Stimulated activated CD4-positive, alpha-beta T cell treated with anti-CD3 and anti-CD28 coated beads, Interleukin-4, amount 100 ng/mL, for 24 hours (primary cell): ENCODE measurements at places on chromosomes 6 and 20.

DNA sequence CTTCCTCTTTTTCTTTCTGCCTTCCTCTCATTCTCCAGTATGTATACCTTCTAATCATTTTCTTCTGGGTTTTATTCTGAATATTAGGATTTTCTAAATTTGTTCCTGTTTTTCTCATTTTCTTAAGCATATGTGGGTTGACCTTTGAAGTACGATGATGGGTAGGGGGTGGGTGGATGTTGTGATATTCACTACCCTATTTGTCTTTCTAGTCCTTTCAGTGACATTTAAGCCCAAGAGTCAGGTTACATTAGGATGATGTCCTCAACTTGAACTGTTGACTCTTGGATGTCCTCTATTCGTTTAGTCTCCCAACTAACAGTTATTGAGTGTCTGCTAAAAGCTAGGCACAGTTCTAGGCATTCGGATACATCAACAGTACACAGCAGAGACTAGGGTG lies 7.3 kb downstream of the ABT1 start:
- no peak for DNase-seq

- DNase-seq: no peak
Measured at GRCh38 chr6:134614606-134615485, 296.9 kb upstream of the SGK1 start.

DNA sequence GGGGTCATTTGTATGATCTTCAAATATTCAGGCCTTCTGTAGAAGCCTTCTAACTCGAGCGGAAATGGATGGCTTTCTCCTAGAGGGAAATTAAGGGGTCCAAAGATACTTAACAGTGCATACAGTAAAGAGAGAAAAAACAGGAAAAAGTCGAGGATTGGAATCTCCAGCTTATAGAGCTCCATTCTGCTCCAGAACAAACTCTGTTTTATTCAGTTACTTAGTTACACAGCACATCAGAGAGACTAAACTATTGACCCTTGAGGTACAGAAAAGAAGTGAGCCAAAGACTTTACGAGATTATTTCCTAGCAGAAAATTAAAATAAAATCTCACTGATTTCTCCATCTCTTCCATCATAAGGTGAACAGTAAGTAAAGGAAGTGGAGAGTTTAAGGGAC lies 43.8 kb upstream of the DSE start:
- DNase-seq: no peak

- DNase-seq: no peak
Measured at GRCh38 chr20:52539891-52540290, 348.3 kb upstream of the ZFP64 start.

DNA sequence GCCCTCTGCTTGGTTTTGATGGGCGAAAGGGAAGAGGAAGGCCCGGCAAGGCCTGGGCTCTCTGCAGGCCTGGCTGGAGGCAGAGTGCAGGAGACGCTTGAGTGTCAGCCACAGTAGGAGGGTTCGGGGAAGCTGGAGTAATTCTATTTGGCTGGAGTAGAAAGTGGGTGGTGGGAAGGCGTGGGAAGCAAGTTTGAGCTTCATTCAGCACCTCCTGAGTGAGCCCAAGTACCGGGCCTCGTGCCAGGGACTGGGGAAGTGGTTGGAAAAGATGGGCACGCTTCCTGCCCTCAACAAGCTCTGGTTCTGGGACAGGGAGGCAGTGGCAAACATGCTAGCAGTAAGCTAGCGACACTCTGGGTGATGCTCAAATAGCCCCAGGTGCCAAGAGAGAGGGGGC lies 72.5 kb downstream of the DLGAP4 start:
- DNase-seq: no peak

- no peak for DNase-seq
Measured at GRCh38 chr6:40517654-40518053, 69.5 kb downstream of the LRFN2 start.

DNA sequence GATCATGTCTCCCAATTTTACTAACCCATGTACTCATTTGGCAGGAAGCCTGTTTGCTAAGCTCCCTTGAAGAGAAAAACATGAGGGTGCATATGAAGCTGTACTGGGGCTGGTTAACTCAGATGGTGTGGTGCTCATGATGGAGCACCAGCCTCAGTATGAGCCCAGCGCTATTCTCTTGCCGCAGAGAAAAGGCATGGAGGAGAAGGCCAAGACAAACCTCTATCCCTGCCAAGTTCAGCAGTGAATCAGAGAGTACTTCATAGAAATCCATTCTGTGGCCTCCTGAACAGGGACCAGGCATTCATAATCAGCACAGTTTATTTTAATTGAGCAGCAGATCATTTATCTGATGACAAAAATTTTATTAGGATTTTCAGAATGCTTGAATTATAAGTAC lies 398.1 kb downstream of the LMBRD1 start:
- no peak for DNase-seq

DNA sequence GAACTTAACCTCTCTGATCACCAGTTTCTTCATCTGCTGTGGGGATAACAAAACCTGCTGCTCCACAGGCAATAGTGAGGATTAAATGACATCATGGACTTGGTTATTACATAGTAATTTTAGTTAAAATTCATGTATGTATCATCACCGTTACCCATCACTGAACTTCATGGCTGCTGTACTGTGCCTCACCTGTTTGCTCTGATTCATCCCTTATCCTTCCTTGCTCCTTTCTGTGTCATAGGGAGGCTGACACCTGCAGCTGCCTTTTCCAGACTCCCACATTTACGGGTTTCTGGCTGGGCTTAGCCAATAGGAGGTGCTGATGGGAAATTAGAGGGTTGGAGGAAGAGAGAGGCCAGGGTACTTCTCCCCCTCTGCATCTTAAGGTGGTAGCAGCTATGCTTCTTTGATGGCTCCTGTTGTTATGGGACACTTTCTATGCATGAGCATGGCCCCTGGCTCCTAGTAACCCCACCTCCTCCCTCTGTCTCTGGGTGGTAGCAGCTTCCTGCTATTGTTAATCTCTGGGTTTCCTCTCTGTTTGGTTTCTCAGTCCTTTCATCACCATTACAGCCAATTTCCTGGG lies 332.1 kb downstream of the DHX35 start:
- no peak for DNase-seq

DNA sequence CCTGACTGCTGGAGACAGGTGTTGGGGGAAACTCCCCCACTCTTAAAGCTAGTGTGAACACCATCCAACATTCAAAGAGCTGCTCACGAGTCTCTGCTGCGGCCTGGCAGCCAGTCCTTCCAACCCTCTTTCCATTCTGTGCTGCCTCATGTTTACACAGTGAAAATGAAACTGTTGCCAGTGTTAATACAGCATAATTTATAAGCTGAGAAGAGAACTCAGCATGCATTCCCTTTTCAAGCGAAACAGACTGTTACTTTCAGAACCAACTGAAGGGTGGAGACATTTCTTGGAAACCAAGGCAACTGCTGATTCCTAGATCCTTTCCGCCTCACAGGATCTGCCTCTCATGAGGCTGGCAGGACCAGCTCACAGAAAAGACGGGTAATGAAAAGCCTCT lies 533.8 kb upstream of the ID4 start:
- no peak for DNase-seq

DNA sequence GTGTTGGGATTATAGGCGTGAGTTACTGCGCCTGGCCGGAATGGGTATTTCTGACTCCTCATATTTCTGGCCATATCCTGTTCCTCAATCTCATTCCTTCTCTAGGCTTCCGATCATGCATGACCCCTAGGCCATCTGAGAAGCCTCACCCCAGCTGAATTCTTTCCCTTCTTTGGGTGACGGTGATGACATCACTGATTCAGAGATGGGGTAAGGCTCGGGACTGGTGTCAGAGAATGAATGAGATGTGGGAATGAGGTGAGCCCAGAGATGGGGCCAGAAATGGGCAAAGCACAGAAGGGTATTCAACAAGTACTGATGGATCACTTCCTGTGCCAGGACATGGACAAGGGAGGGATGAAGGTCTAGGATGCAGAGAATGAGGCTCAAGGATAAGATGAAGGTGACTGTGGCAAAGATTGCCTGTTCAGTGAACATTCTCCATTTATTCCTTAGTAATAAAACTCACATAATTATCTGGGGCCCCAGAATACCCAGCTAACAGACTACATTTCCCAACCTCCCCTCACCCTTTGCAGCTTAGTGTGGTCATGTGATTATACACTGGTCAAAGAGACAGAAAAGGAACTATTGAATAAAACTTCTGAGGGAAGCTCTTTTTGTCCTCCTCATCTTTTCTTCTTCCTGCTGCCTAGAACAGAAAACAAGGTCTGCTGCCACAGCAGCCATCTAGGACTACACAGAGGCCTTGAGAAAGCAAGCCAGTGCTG lies 39.6 kb downstream of the KIAA0319 start:
- DNase-seq: no peak

GRCh38 chr6:130558131-130558530 lies 192.3 kb downstream of the TMEM200A start:
- DNase-seq: no peak

DNA sequence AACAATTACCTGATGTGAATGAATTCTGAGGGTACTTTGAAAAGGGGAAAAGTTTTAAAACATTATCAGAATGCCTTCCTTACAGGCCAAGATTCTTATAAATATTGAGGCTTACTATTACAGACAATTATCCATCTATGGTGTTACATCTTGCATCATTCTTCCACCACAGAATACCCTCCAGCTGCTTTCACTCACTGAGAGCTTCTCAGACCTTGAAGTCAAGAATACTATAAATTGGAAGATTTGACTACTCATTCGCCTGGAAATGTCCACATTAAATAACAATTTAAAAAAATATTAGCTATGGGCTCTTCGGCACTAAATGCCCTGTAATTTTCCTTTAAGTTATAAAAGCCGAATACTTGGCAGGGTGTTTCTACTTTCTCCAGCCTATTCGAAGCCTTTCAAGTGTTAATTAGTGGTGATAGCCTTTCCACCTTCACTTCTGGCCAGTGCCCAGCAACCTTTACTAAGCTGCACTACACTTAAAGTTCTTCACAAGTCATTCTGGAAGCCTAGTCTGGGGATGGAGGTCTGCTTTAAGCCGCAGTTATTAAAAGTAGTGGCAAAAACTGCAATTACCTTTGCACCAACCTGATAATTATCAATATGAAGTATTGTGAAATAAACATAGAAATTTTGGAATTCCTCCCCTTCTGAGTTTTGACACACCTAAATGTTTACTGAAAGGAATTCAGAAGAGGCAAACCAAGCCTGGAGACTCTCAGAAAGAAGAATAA lies 100.9 kb downstream of the BMP5 start:
- DNase-seq: no peak

DNA sequence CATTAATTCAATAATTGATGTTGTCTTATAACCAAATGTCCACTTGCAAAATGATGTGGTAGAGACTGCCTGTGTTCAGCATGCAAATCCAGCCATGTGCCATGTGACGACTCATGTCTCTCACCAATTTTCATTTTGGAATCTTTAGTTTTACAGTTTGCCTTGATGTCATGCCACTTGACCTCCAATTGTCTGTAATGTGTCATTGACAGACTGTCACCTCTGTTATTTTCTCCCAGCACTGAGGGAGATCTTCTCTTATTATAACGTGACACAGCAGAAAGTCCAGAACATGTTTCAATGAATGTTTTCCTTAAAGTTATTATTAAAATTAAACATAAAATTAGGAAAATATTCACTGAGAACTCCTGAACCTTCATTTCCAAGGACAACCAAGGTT lies 56.7 kb downstream of the LAMA4 start:
- no peak for DNase-seq

DNA sequence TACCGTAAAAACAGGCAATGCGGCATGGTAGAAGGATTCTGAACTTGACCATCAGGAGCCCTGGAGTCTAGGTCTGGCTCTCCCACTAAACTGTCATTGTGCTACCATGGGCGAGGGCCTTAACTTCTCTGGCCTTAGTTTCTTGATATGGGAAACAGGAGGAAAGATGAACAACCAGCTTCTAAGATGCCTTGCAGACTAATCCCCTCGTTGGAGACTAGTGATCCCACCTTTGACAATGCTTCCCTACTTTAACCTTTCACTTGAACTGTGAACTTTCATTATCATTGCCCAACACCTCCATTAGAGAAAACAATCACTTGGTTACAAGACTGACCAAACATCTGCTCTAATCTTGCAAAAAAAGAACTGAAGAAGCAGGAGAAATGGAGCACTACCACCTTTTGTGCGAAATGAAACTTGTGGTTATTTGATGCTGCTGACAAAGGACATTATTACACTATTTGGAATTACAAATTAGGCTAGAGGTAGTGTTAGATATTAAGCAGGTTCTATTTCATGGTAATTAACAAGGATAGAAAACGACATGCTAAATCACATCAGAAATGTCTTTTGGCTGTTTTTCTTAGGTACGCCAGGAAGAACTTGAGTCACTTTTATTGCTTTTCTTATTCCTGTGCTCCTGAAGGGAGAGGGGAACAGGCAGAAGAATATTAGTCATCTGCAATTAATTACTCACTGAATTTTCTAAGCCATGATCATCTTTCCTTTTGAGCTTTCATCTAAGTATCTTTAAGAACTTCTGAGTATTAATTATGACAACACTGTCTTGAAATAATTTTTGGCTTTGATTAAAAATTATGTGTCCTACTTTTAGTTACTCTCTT lies 39.1 kb upstream of the ARHGAP18 start:
- DNase-seq: no peak

DNA sequence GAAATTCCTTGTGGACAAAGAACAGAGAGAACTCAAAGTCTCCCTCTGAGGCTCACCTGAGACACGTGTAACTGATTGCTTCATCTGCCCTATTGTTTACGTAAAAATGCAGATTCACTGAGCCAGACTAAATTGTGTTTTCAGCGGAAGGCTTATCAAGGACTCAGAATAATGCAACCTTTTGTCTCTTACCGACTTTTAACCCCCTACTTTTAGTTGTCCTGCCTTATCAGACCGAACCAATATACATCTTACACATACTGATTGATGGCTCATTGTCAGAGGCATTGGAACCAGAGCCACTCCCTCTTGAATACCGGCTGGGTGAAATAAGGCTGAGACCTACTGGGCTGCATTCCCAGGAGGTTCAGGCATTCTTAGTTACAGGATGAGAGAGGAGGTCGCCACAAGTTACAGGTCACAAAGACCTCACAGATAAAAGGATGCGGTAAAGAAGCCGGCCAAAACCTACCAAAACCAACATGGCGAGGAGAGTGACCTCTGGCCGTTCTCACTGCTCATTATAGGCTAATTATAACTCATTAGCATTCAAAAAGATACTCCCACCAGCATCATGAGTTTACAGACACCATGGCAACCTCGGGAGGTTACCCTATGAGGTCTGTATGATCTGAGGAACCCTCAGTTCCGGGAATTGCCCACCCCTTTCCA lies 95.5 kb upstream of the ZNF184 start:
- no peak for DNase-seq
